ENCODE measurements at places on chromosomes 5 and 9.

GRCh38 chr9:15606643-15607472, 54.0 kb downstream of the CCDC171 start:
- no peak for DNase-seq

- peak; percentile 86 for DNase-seq
These were observed at the start of gene CD74 for GRCh38 chr5:150412319-150413175. Gene CD74, minus strand, starts transcription at chr5:150412910. Its CDS starts 161 bp downstream, at chr5:150412749.

GRCh38 chr9:126667190-126668055, 53.7 kb downstream of the LMX1B start:
- DNase-seq: no peak

DNA sequence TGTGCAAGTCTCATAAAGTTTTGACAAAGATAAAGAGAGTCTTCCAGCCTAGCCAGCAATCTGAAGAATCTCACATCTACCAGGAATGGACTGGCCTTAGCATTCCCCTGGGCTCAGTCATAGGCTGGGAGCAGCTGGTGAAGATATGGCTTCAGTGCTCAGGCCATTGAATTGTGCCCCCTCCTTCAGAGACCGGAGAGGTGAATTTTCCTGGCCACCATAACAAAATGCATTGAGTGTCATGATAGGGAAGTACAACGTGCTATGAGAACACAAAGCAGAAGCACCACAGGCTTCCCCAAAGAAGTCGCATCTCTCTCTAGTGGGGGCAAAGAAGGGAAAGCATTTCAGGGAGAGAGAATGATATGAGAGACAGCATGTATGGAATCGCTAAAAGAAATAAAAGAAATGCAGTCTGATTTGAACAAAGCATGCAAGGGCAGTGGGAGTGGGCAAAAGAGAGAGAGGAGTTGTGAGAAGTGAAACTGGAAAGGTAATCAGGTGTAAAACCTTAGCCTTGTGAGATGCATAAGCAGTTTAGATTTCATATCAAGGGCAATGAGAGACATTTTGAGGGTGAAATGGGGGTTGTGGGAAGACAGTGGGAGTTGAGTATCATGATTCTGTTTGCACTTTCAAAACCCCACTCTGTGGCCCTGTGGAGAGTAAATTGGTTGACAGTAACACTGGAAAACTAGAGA, 57.1 kb upstream of the NMUR2 start:
- DNase-seq: no peak

DNA sequence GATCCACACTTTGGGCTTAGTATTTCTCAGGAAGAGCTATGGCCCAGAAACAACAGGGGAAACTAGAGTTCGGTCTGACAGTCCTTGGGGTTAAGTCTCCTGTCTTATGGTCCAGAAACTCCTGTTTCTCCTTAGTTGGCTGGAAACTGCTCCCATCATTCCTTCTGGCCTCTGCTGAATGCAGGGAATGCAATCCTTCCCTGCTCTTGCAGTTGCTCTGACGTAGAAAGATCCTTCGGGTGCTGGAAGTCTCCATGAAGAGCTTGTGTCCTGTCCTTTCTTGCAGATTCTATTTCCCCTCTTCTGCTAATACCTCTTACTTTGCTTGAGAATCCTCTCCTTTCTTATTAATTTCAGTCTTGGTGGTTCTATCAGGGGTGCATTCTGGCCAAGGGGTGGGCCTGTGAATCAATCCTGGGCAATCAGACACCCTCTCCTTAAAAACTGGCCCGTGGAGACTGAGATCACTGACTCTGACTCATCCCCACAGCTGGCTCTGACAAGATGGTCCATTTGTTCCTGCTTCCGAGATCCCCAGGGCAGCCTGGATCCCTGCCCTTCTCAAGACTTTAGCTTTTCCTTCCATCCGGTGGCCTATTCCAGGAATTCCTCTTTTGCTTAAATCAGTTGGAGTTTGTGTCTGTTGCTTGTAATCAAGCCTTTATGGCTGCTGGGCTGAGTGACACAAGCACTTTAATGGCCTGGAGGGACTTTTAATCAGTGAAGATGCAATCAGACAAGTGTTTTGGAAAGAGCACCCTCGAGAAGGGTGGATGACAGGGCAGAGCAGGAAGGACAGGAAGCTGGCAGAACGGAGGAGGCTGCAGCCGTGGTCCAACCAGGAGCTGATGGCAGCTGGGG, 23.7 kb downstream of the PTGS1 start:
- no peak for DNase-seq

DNA sequence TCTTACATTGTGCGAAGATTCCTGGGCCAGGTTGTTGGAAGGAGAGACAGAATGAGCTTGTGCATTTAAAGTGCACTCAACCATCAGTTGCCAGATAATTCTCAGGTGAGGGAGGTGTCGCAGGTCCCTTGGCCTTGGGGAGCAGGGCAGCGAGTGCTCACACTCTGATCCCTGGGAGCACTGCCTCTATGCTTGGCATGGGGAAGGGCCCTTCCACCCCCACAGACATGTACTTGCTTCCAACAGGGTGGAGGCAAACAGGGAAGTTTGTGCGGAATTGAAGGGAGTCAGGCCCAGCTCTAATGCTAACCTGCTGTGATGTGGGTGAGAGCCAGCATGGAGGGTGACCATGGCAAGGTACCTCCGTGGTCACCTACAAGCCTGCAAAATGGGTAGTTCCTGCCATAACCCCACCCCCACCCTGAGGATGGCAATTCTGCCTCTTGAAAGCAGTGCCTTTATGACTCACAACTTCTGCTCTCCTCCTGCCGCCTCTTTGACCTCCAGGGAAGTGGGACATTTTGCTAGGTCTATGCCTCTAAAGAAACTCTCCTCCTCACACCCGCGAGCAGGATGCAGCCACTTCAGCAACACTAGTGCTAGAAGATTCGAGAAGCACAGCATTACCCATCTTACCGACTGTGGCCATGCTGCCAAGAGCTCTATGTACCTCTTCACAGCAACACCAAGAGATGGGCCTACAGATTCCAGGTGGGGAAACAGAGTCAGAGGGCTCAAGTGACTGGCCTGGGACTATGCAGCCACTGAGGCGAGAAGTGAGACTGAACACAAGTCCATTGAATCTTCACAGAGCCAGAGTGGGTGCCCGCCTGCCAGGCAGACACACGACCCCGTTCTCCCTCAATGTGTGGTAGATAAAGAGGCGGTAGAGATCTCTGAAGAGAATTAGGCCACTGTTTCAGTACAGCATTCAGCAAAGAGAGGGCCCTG, 22.1 kb upstream of the SLC25A51 start:
- no peak for DNase-seq

DNA sequence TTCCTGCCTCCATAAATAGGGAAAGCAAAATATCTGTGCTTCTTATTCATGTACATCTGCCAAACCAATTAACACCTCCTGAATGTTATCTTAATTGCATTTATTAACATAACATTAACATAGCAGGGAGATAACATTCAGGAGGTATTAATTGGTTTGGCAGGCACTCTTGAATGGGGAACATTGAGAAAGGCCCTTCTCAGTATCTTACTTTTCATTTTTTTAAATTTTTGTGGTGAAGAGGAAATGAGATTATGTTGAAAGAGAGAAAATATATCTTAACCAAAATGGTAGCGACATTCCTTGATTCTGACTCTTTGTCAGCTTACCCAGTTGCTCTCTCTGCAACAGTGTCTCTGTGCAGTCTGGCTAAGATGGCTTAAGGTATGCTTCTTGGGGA, 100.4 kb upstream of the TLE1 start:
- no peak for DNase-seq

DNA sequence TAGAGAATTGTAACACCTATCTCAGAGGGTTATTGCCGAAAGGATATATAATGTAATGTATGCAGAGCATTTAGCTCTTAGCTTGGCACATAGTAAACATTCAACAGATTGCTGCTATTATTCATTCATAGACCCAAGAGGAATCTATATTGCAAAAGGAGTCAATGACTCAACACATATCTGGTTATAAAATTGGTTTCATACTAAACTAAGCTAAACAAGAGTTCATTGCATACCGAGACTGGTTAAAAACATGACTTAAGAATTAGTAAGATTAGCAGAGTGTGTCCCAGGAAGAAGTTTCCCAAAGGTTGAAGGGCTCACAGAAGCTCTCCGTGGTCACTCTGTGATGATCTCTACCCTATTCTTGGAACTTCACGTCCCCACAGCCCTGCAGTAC, 339.6 kb upstream of the CCNH start:
- no peak for DNase-seq

DNA sequence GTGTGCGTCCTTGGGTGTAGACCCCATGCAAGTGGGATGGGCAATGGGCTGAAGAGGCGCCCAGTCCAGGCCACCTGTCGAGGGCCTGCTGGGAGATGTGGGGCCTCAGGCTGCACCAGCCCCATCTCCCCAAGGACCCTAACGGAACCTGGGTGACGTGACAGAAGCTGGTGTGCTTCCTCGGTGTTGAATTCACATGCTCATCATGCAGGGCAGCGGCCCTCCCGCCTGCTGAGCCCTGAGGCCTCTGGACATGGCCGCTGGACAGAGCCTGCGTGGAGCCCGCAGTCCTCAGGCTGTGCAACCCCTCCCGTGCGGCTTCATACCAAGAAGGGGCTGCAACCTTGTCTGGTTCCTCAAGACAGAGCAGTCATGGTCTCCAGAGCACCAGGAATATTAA, 26.8 kb downstream of the TERT start:
- DNase-seq: no peak

DNA sequence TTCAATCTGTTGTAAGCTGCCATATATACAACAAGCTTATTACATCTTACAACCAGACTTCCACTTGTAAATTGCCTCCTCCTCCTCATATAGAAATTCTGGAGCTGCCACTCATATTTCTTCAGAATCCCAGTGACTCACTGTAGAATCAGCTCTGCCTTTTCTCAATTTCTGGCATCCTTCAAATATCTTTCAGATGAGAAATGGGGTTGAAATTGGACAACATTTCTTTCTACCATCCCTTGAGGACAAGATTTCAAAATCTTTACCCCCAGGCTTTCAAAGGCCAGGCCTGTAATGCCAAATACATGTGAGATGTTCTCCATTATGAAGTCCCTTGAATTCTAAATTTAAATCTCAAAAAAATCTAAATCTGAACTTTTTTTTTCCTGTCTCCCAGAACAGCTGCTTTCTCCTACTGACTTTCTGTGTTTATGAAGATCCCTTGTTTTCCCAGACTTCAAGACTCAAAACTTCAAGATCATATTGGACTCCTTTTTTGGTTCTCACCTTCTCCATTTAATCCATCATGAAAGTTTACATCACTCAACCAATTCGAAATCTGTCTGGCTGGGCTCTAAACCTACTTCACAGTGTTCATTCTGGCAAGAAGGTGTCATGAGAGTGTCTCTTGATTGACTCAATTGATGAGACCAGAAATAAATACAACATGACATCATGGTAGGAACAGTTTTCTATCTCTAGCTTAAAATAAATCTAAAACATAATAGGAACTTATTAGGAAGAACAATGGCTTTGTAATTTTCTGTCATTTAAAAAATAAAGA, 109.8 kb downstream of the HMHB1 start:
- no peak for DNase-seq

DNA sequence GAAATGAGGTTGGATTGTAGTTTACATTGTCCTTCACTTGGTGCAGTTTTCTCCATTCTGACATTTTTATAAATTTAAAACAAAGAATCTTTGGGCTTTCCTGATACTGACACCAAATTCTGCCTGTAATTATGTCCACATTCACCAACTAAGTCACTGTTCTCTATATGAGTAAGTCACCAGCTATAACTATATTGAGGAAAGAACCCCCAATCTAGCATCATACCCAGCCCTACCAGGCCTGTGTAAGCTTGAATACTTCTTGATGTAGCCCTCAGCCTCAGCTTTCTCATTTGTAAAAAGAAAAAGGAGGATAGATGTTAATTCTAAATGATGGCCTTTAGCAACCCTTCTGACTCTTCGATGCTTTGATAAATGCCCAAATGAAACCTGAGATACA, 112.7 kb upstream of the FST start:
- DNase-seq: no peak

GRCh38 chr5:114311968-114312367, 49.9 kb upstream of the KCNN2 start:
- no peak for DNase-seq

DNA sequence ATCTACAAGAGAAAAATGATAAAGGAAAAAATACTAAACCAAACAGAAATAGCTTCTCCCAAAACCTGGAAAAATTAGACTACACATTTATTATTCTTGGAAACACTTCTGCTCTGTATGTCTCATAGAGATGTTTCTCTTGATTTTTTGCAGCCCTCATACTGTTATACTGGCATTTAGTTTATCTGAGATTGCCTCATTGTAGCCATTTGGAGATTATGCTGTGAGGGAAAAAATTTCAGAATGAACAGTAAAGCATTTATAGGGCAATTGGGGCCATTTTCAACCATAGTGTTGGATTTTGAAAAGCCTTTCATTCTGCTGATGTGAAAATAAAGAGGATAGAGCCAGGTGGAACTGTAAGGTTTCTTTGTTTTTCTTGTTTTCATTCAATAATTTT, 441.8 kb upstream of the RIOK2 start:
- DNase-seq: no peak

DNA sequence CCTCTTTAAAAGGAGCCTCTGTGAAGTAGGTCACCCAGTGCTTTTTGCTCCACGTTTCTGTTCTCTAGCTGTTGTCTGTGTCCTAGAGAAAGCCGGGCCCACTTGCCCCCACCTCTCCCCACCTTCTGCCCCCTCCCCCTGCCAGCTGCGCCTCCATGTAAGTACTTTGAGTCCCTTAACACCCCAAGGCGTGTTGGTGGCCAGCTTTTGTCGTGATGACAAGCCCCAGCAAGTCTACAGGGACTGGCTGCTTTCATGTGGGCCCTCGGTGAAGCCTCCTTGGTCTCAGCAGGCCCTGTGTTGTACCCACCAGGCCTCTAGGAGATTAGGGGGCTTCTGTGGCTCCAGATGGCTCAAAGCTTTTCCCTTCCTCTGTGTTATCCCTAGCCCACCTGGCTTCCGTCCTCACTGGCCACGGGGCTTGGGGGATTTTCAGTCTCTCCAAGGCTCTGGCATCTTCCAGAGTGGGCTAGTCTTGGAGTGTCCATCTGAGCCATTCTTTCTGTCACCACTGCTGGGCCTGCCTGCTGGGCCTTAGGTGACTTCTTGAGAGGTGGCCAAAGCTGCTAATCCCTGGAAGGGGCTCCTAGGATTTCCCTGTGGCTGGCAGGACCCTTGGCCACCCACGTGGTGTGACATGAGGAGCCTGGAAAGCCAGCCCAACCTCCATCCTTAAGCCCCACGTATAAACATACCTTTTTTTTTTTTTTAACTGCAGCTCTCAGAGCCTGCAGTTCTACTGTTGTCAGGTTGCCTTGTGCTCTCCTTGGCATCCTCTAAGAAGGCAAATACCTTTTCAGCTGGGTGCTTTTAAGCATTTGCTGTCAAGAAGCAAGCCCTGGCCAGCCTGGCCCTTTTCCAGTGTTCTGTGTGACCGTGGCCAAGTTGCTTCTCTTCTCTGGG, 1.1 kb upstream of the NDST1 start:
- DNase-seq: no peak

GRCh38 chr9:133137451-133138231, 16.6 kb upstream of the RALGDS start:
- DNase-seq: no peak

- DNase-seq: no peak
These were observed 290.5 kb downstream of the CCDC171 start for GRCh38 chr9:15843316-15843715.

All from activated T-helper 9 cell treated with anti-CD3 and anti-CD28 coated beads, Interleukin-2, amount 50 U/mL, for 16 hours (primary cell).